ENCODE measurements at places on chromosomes 2 and 18.

- no peak for DNase-seq
- H3K36me3 ChIP-seq, result no peaks in the 10 kb centered on the region
- no peak overlapping the region for H3K27ac ChIP-seq
- H3K27me3 ChIP-seq, result no peaks in the 10 kb centered on the region
Measured at GRCh38 chr2:224999754-225000153, 42.5 kb downstream of the DOCK10 start.

GRCh38 chr2:165164201-165164600 lies 39.6 kb downstream of the SCN3A start:
- no peak overlapping the region for H3K4me3 ChIP-seq
- H3K36me3 ChIP-seq, result no peaks in the 10 kb centered on the region
- peak; percentile 85 for DNase-seq

- H3K27me3 ChIP-seq, result no peaks in the 10 kb centered on the region
- no peaks in the 10 kb centered on the region for H3K4me1 ChIP-seq
- H3K4me3 ChIP-seq, result no peak overlapping the region
- no peak overlapping the region for H3K27ac ChIP-seq
Measured at GRCh38 chr2:157698430-157698829, 69.8 kb upstream of the ACVR1C start.

GRCh38 chr2:19185086-19185485 lies 173.3 kb downstream of the OSR1 start:
- no peak overlapping the region for H3K4me3 ChIP-seq
- H3K27me3 ChIP-seq, result no peaks in the 10 kb centered on the region
- no peak overlapping the region for H3K27ac ChIP-seq
- H3K36me3 ChIP-seq, result no peaks in the 10 kb centered on the region
- no peak for DNase-seq

DNA sequence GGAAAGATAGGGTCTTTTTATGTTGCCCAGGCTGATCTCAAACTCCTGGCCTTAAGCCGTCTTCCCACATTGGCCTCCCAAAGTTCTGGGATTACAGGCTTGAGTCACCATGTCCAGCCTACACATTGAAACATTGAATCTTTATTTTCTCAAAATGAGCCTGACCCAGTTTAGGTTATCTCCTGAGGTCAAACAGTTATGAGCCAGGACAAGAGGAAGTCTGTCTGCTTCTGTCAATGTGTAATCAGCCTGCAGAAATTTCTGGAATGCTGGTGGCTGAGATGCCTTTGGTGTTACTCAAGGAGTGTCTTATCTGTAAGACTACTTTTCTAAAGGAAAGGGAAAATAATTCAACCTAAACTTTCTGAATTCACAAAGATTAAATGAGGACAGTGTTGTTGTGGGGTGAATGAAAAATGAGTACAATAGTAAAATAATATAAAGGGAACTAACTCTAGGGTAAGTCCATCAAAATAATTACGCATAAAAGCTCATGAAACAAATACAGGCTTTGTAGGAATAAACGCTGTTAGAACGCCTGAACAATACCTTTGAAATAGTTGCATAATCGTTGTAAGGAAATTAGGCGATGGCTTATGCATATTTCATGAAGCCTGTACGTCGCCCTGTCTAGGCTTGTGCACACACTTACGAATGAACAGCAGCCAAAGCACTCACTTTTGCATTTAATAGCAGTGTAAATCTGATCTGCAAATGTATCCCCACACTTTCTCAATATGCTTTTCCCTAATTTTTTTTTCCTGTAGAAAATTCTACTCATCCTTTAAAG lies 260.8 kb downstream of the RDH14 start:
- no peaks in the 10 kb centered on the region for H3K36me3 ChIP-seq
- H3K4me1 ChIP-seq, result no peaks in the 10 kb centered on the region
- H3K4me3 ChIP-seq, result no peak overlapping the region
- no peak overlapping the region for H3K27ac ChIP-seq
- peak; percentile 99 for DNase-seq

DNA sequence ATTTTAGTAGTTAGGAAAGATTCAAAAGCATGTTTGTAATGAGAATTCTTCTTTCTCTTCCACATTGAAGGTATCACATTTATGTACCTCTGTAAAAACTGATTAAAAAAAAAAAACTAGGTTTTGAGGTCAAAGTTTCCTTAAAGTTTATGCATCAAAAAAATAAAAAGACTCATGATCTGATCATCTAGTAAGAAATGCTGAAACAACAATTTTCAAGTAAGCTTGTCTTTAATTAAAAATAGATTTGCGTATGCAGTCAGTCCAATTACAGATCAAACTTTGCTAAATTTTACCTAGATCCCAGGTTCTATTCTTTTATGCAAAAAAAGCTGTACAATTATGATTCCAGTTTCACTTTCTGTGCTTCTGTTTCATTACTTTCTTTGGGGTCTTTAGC lies 409.0 kb downstream of the XIRP2 start:
- H3K27ac ChIP-seq, result no peak overlapping the region
- H3K36me3 ChIP-seq, result no peaks in the 10 kb centered on the region
- no peak overlapping the region for H3K4me3 ChIP-seq
- no peak for DNase-seq
- no peaks in the 10 kb centered on the region for H3K4me1 ChIP-seq

DNA sequence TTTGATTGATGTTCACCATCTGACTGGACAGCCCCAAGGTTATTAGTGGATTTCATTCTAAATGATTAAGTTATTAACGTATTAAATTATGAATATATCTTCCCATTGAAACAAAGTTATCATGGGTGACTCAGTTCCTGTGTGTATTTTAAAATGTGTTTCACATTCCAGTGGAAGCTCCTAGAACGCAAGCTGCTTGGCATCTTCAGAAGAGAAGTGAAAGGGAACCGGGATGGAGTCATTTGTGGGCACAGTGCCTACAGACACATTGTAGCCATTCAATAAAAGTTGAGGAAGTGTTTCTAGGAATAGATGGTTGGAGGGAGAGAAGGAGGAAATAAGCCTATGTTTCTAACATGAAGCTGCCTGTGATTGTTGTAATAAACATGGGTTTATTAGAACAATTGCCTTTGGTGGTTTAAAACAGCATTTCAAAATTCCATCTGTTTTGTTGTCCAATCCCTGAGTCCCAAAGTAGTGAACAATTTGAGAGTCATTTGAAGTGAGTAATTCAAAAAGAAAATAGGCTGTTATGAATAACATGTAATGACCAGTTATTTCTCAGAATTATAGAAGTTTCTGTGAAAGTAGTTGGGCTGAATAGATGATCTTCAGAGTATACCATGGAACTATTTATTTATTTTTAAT lies 143.5 kb downstream of the PKP4 start:
- peaks cover 16% of the 10 kb centered on the region for H3K4me1 ChIP-seq
- DNase-seq, result peak; percentile 94
- no peaks in the 10 kb centered on the region for H3K27me3 ChIP-seq
- H3K36me3 ChIP-seq, result no peaks in the 10 kb centered on the region

DNA sequence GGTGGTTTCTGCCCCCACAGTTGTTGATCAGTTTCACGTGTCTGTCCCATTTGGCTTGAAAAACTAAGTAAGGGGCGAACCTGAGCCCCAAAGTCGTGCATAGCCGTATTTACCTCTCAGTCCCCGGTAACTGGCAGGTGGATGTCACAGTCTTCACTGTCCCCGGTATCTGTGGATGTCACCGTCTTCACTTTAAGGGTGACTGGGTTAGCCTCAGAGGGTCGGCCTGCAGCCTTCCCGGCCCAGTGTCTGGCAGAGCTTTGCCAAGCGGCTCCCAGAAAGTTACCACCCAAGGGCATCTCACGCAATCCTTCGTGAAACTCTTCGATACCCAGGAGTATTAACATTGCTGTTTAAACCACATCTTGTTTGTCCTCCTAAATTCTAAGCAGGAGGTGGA lies 125.3 kb upstream of the CTDP1 start:
- H3K4me1 ChIP-seq, result no peaks in the 10 kb centered on the region
- H3K36me3 ChIP-seq, result no peaks in the 10 kb centered on the region
- no peak for DNase-seq
- no peak overlapping the region for H3K4me3 ChIP-seq
- H3K27ac ChIP-seq, result no peak overlapping the region

DNA sequence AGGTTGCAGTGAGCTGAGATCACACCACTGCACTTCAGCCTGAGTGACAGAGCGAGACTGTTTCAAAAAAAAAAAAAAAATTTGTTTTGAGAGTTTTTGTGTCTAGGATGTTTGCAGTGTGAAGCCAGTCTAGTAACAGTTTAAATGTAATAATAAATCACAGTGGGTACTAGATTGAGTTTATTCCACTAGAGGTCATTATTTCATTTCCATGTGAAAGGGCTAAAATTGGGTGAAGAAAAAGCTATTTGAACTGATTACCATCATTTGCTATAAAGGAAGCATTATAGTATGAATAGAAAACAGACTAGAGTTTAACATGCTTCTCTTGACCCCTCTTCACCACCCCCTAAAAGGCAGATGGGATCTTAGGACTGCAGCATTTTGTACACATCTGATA lies 20.3 kb downstream of the SNRPD1 start:
- no peak for DNase-seq
- no peaks in the 10 kb centered on the region for H3K27me3 ChIP-seq
- peaks cover 4% of the 10 kb centered on the region for H3K36me3 ChIP-seq
- H3K4me3 ChIP-seq, result no peak overlapping the region

DNA sequence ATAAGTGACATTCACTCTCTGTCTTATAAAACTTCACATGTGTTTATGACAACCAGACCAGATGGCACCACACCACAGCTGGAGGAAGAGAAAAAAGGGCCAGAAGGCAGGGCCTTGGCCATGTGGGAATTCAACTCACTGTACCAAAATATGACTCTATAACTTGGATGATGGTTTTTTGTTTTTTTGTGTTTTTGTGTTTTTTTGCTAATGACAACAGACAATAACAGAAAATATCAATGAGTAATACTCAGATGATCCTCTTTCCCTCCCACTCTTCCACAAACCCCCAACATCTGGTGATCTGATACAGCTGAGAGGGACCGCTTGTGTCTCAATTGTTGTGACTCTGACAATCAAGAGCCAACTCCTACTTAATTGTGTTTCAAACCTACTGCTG lies 12.4 kb downstream of the NMI start:
- no peaks in the 10 kb centered on the region for H3K36me3 ChIP-seq
- H3K4me3 ChIP-seq, result no peak overlapping the region
- no peaks in the 10 kb centered on the region for H3K4me1 ChIP-seq
- no peak overlapping the region for H3K27ac ChIP-seq

- no peaks in the 10 kb centered on the region for H3K36me3 ChIP-seq
- peak; percentile 11 for DNase-seq
- H3K27ac ChIP-seq, result no peak overlapping the region
- H3K4me1 ChIP-seq, result no peaks in the 10 kb centered on the region
Measured at GRCh38 chr2:40820319-40820718, 368.4 kb upstream of the SLC8A1 start.

DNA sequence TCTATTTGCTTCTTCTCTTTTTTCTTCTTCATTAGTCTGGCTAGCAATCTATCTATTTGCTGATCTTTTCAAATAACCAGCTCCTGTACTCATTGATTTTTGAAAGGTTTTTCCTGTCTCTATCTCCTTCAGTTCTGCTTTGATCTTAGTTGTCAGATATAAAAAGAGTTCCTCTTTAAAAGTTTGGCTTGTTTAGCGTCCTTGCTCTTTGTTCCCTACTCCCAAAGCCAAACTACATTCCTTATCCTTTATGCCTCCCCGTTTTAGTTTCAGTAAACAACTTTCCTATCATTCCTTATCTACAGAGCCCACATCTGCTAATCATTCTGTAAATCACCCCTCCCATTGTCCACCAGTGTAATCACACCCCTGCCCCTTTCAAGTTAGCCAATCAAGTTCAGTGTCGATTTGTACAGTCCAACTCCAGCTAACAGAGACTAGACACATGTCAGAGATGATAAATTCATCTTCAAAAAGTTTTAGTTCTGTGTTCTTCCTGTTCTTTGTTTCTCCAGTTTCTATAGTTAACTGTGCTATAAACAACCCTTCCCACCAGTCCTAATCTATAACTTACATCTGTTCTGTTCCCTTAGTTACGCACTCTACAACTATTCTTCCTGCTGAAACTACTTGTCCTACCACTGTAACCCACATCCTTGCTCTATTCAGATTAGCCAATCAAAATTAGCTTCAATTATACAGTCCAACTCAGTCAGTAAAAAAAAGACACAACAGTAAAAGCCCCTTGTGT lies 44.4 kb downstream of the TFPI start:
- no peaks in the 10 kb centered on the region for H3K36me3 ChIP-seq
- no peaks in the 10 kb centered on the region for H3K4me1 ChIP-seq
- H3K27ac ChIP-seq, result no peak overlapping the region
- H3K4me3 ChIP-seq, result no peak overlapping the region
- H3K27me3 ChIP-seq, result no peaks in the 10 kb centered on the region

All from fibroblast of lung (primary cell).